ENCODE measurements at places on chromosomes 4 and X.

DNA sequence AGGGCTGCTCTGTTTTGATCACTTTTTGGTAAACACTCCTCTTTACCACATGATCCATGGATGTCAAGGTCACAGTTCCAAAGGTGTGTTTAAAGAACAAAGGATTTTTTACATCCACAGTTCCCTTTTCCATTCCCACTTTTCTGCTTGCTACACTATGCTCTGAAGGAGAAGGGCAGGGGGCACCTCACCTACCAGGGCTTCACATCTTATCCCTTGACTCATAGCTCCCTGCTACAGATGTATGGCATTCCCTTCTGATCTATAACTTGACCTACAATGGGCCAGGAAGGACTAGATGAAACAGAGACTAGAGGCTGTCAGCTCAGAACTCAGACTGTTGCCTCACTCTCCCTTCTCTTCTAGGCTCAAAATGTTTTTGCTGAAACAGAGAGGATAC lies 233.1 kb upstream of the RPS6KA3 start:
- DNase-seq, result no peak

DNA sequence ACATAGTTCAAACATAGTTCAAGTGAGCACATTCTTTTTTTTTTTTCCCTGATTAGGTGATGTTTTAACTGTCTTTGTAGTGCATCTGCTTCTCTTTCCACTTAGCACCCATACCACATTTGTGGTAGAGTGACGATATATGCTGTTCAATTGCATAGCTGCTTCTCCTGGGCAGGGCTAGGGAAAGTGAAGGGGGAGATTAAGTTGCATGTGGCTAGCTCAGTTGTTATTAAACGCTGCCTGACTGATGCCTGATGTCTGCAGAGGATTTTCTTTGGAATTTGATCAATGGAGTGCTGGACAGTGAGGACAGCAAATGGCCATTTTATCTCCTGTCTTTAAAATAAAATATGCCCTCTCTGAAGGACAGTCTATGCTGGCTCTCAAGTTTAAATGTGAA lies 63.7 kb downstream of the ANK2 start:
- no peak for DNase-seq

DNA sequence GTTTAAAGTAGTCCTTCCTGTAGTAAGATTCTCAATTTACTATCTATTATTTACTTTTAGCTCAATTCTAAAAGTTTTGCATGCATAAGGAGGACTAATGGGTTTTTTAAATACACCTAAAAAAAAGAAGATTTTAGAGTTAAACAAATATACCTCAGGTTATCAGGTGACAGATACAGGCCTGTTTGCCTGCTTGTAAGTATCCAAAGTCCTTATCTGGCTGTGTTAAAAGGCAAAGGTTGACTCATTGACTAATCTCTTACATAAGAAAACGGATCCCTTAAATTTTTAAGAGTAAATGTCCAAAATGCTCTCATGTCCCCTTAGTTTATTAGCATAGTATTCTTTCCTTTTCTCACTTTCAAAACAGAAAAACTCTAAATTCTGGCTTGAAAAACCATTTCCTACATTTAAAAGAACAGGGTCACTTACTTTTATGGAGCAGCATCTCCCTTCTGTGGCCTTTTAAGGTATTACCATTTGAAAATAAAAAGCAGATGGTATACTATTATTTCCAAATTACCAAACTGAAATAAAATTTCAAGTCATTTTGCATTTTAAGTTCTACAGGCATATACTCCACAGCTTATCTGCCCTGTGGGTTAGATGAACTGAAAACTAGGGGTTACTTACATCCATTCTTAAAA lies 4.5 kb downstream of the CBR4 start:
- no peak for DNase-seq

DNA sequence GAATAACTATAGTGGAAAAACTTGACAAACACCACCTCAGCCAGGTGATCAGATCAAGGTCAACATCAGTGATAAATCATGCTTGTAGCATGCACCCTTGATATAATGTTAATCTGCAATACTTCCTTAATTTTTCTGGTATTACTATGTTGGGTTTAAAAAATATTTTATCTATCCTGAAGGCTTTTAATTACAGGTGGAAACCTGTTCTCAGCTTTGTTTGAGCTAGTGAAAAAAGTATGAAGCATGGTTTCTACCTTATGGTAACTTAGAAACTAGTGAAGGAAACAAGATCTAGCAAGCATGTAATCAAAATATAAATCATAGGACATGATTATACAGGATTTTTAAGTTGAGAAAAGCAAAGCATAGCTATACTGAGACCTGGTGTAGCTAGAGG lies 26.6 kb downstream of the MAOA start:
- DNase-seq, result no peak

GRCh38 chr4:145887241-145887991 lies 51.2 kb downstream of the ZNF827 start:
- DNase-seq, result no peak

DNA sequence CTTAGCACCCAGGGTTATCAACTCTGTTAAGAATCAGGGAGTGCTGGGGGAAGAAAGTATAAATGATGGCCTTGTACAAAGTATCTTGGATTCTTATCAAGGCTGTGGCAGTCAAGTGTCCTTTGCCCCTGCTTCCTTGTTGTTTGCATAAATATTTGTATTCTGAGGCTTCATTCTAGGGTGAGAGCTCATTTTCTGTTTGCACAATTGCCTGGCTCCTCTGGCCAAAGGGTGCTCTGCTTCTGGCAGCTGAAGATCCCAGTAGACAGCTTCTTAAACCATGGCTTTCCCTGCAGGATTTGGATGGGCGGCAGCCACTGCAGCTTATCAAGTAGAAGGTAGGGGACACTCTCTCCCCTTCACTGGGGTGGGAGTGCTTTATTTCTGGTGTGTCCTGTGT lies at the start of gene GBA3:
TSS of gene GBA3 (plus strand) at position 202 of the 400 bp plus-strand sequence.
- no peak for DNase-seq

GRCh38 chrX:13369256-13370030 lies 49.6 kb upstream of the ATXN3L start:
- DNase-seq, result no peak

DNA sequence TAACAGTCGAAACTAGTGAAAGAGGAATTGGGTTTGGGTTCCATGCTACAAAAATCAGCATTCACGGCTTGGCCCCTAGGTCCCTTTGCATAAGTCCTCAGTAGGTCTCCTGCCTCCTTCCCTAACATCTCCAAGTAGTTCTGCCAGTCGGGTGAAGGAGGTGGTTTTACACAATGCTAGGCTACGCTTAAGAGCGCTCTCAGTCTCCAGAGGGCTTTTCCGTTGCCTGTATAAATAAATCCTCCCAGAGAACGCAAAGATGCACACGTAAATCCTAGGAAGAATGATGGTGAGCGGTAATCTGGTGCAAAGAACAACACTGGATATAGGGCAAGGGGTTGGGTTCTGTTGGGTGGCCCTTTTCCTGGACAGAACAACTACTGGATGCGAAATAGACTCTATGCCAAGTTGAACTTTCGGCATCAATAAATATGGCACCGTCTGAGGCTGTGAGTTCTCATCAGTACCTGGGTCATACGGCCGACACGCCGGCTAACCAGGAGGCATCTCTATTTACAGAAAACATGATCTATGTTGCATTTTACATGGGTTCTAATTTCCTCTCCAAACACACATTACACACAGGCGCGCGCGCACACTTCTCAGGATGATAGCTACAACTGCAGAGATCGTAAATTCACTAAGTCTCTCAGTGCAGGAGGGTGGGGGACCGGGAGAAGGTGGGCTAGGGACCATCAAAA lies 1.3 kb downstream of the CAMK2D start:
- DNase-seq, result no peak

GRCh38 chr4:119508281-119508680 lies 120.3 kb downstream of the PDE5A start:
- no peak for DNase-seq

DNA sequence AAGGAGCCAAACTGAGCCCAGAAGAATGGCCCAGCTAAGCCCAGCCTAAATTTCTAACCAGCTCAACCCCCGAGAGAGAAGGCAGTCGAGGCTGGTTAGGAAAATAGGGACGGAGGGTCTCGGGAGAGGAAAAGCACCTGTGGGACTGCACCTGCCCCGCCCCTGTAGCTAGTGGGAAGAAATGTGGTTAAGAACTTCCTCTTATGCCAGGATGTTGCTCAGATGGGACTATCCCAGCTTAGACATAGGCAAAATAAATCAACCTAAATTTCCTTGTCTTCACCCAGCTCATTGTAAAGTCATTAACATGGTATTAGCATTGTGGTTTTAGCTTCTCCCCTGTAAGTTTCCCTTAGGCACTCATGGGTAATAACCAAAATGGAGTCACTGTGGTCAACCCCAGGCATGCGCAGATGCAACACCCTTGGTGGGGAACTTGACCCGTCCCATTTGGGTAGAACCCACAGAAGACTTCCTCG lies 86.8 kb downstream of the ZNF718 start:
- DNase-seq, result no peak

DNA sequence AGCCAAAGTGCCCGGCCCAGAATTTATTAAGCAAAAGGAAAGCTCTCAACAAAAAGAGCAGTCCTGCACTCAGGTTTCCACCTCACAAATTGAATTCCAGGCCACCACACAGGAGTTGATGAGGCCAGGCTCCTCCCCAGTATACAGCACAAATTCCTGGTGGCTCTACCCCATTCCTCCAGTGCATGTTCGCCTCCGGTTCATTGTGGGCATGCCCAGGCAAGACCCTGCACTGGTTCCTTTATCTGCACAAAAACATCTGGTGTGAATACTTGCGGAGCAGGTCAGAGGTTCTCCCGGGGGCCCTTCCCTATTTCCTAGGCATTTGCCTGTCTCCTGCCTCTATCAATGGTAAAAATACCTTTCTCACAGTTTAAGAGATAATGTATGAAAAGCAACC lies 195.2 kb upstream of the ANXA10 start:
- no peak for DNase-seq

- DNase-seq, result no peak
Observed at GRCh38 chr4:39330353-39330752, 35.8 kb downstream of the RFC1 start.

GRCh38 chrX:112818114-112819007 lies 22.3 kb downstream of the AMOT start:
- DNase-seq, result no peak

- DNase-seq, result no peak
Observed at GRCh38 chr4:144313370-144313769, 172.9 kb upstream of the GYPA start.

- DNase-seq, result no peak
Observed at GRCh38 chr4:78747475-78747922, 28.7 kb upstream of the BMP2K start.

GRCh38 chrX:34585561-34585960 lies 71.5 kb downstream of the TMEM47 start:
- DNase-seq, result no peak

GRCh38 chrX:24243188-24243587 lies 70.7 kb downstream of the SUPT20HL2 start:
- no peak for DNase-seq

DNA sequence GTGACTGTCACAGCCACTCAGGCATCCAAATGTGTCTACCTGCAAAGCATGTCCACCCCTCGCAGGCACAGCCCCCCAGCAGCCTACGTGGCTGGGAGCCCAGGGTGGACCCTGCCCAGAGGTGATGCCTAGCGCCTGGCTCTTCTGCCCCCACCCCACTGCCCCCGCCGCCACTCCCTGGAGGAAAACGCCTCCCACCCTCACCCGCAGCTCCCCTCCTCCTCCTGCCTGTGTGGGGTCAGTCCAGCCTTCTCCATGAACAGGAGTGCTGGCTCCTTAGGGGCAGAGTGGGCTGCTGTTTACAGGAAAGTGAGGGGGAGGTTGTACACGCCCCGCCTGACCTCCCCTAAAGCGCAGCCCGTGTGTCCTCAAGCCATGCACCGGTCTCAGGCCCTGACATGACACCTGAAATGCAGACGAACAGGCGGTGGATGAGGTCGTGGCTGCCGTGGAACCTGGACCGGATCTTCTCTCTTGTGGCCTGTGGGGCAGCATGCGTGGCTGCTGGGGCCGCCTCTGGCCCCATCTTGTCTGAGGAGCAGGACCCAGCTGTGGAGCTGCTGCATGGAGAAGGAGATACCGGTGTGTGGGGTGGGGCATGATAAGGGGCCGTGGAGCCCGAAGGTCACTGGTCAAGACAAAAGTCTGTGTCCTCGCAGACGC lies 11.9 kb upstream of the MXD4 start:
- DNase-seq, result no peak

- DNase-seq, result no peak
Observed at GRCh38 chr4:54093324-54094240, 6.4 kb upstream of the GSX2 start.

DNA sequence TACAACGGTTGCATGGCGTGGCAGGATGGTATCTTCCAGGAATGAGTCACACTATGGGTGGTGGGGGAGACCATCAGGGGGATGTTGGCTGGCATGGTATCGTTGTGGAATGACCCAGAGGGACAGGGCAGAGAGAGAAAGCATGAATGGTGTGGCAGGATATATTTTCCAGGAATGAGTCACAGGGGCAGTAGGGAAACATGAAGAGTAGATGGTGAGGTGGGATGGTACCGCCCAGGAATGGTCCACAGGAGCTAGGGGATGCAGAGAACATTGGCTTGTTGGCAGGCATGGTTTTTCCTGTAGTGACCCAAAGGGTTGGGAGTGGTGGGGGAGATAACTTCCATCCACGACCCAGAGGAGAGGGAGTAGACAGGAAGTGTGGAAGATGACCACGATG lies 62.4 kb downstream of the MAOA start:
- no peak for DNase-seq

DNA sequence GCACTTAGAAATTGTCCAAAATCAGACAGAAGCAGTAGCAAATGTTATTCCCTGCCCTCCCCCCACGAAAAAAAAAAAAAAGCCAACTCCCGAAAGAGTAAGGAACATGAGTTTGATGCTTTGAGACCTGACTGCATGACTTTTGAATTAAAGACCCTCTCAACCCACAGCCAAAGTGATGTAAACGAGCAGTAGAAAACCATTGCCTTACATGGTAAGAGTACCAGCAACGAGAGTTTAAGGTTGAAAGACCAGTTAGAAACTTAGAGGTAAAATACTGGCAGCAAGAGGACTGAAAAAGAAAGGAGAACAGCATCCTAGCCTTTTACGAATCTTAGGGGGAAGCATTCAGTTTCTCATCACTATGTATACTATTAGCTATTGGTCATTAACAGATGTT lies 10.0 kb upstream of the ANXA10 start:
- no peak for DNase-seq

DNA sequence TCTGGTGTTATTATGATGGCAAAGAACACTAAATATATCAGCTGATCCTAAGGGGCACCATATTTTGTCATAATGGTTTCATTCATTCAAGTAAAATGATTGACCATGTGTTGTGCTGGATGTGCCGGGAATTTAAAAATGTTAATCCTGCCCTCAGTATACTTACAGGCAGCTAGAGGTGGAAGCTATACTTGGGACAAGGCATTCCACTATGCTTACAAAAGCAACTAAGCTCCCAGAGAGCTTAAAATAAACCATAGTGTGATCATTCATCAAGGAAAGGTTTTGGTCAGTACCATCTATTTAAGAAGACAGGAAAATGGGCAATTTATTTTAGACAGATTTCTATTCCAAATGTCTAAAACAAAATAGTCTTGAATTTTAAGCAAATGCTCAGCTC lies 46.4 kb downstream of the NR3C2 start:
- no peak for DNase-seq

- DNase-seq, result no peak
Observed at GRCh38 chr4:163180090-163180489, 13.4 kb upstream of the NAF1 start.

Data from stimulated activated CD8-positive, alpha-beta memory T cell treated with anti-CD3 and anti-CD28 coated beads, Interleukin-4, amount 100 ng/mL, for 1 hour (primary cell).